ENCODE measurements at places on chromosomes 3 and 15.

DNA sequence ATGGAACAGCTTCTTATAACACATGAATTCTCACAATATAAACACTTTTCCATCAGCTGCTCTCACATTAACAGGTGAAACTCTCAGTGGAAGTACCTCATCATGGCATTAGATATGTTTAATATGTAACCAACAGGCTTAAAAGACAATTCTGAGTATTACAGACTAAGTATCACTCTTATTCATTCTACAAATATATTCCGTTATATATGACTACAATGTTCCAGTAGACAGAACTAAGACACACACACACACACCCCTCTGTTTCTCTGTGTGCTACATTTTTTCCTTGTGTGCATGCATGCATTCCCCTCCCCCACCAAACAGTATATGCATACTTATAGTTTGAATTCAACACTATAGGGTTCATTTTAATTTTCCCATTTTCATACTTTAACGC, 32.4 kb downstream of the MRPL3 start:
- DNase-seq = no peak

DNA sequence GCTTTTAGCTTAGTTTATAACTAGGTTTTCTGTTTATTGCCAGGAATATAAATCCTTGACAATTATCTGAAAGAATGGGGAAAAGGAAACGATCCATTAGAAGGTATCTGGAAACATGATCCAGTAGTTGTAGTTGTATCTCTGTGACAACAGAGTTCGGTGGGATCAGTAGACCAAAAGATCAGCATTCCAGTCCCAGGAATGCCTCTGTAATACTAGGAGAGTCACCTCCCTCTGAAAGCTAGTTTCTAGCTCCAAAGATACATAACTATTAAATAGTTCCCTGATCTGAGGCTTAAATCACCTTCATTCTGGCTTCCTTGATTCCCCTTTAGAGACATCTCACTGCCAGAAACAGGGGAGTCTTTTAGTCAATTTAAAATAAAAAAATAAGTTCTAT, 34.1 kb downstream of the MB21D2 start:
- no peak for DNase-seq

DNA sequence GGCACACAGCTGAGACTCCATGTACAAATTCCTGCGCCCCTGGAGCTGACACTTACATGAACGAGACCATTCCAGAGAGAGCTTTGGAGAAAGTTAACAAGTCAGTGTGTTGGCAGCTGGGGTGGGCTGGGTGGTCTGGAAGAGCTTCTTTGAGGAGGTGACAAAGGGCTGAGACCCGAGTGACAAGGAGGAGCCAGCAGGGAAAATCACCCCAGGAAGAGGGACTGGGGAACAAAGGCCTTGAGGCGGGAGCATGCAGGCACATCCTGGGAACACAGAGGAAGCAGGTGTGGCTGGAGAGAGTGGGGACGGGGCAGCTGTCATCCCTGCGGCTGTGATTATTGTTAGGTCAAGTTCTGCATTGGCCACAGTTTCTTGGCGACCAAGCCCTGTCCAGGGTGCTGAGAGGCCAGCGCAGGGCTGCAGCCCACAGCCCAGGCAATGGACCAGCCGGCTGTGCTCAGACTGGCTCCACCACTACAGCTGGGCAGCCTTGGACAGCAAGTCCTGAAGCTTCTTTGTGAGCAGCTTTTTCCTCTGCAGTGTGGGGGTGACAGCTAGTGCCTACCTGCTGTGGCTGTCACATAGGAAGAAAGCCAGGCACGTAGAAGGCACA, 34.2 kb upstream of the PRR23E start:
- DNase-seq = no peak

GRCh38 chr3:123002749-123003497, 24.6 kb downstream of the SEMA5B start:
- no peak for DNase-seq

DNA sequence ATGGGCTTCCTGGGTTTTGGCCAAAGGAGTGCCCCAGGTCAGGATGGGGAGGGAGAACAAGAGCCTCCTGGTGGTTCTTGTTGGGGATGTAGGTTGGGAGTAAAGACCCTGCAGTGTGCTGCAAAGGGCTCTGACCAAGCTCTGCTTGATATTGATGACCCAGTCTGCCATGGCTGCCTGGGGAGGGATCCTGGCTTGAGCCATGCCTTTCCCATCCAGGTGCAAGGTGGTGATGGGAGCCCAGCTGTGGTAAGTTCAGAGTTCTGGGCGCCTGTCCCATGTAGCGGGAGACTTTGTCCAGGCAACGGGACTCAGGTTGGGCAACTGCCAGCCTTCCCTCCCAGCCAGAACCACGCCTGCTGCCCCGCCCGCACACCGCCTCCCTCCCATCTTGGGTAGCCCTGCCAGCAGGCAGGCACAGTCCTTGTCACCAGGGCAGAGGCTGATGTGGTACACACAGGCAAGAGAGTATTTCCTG, 2.6 kb downstream of the GNAI2 start:
- DNase-seq = no peak

DNA sequence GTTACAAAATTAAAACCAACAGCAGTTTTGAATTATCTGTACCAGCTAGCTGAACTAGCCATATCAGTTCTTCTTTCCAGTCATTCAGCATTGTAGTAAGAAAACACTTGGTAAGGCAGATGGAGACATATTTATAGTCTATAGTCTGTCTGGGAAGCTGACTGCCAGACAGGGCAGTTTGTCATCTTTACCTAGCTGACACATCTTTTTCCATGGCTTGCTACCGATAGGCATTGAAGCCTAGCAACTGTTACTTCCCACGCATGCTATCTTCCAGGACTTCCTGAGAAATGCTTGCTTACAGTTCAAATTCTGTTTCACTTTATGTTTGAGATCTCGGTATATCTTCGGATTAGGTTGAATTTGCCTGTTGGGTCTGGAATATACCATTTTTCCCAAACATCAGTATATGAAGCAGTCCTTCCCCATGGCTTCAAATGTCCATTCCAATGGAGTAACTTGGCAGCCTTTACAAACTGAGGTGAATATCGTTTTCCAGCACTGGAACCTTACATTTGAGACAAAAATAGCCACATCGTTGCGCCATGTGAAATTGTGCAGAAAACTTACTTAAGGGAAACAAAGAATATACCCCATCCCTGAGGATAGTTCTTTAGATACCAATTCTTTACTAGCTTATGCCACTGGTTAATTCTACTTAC, 8.8 kb downstream of the GNL3 start:
- DNase-seq = no peak

- DNase-seq = no peak
Observed at GRCh38 chr15:50458348-50459112, 34.3 kb downstream of the USP8 start.

DNA sequence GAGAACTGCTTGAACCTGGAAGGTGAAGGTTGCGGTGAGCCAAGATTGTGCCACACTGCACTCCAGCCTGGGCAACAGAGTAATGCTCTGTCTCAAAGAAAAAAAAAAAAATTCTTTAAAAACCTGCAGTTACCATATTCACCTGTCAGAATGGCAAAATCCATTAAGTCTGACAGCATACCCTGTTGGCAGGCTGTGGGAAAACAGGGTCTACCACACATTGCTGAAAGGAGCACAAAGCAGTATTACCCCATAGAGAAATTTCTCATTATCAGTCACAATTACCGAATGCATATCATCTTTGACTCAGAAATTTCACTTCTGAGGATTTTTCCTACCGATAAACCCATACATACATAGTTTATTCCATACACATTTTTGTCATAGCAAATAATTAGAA, 264.1 kb upstream of the SLCO3A1 start:
- DNase-seq = no peak

DNA sequence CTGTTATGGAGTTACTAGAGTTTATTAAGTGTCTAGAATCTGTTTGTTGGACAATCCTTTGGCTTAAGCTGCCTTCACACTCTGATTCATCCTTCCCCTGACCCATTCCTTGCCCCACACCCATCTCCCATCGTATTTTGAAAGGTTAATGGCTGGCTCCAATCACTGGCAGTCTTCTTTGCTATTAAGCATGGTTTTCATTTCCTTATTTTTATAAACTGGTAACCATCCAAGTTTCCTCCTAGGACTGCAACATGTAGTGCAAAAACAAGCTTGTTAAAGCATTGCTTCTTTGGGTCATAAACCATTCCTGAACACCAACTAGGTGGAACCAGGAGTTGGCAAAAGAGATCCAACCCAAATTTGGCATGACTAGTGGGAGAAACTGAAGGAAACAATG, 148.4 kb downstream of the DTWD1 start:
- no peak for DNase-seq

DNA sequence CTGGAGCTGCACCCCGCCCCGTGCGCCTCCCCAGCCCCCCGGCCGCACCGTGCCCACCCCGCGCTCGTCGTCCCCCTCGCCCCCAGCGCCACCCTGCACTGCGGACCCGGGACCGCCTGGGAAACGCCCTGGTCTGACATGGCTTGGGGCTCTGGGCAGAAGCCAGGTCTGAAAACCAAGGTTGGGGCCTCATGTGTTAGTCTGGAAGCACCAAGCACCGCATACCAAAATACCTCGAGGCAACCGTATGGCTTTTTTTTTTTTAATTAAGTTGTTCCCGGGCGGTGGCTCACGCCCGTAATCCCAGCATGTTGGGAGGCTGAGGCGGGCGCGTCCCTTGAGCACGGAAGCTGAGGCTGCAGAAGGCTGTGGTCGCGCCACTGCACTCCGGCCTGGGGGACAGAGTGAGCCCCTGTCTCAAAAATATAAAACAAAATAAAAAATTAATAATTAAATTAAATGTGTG, 91.5 kb upstream of the CHD2 start:
- DNase-seq = no peak

GRCh38 chr15:92503889-92504288, 110.2 kb downstream of the ST8SIA2 start:
- DNase-seq = no peak

GRCh38 chr15:59444980-59445545, 7.1 kb downstream of the FAM81A start:
- no peak for DNase-seq

- no peak for DNase-seq
Observed at GRCh38 chr3:27293939-27294338, 75.2 kb downstream of the NEK10 start.

DNA sequence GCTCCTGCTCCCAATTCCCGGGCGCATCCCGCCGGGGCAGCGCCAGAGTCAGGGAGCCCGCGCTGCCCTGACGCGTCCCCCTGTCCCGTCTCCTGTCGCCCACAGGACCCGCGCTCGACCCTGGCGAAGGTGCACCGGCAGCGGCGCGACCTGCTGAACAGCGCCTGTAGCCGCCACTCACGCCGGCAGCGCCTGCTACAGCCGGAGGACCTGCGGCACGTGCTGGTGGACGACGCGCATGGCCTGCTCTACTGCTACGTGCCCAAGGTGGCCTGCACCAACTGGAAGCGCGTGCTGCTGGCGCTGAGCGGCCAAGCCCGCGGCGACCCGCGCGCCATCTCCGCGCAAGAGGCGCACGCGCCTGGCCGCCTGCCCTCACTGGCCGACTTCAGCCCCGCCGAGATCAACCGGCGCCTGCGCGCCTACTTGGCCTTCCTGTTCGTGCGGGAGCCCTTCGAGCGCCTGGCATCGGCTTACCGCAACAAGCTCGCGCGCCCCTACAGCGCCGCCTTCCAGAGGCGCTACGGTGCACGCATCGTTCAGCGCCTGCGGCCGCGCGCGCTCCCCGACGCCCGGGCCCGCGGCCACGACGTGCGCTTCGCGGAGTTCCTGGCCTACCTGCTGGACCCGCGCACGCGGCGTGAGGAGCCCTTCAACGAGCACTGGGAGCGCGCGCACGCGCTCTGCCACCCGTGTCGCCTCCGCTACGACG, 16.9 kb downstream of the C3orf22 start:
- no peak for DNase-seq

- DNase-seq = no peak
Observed at GRCh38 chr3:159977295-159977694, 11.3 kb upstream of the IL12A start.

GRCh38 chr3:156664011-156664830, 10.2 kb upstream of the TIPARP start:
- DNase-seq = no peak

- no peak for DNase-seq
Observed at GRCh38 chr3:89289574-89290190, 182.3 kb downstream of the EPHA3 start.

DNA sequence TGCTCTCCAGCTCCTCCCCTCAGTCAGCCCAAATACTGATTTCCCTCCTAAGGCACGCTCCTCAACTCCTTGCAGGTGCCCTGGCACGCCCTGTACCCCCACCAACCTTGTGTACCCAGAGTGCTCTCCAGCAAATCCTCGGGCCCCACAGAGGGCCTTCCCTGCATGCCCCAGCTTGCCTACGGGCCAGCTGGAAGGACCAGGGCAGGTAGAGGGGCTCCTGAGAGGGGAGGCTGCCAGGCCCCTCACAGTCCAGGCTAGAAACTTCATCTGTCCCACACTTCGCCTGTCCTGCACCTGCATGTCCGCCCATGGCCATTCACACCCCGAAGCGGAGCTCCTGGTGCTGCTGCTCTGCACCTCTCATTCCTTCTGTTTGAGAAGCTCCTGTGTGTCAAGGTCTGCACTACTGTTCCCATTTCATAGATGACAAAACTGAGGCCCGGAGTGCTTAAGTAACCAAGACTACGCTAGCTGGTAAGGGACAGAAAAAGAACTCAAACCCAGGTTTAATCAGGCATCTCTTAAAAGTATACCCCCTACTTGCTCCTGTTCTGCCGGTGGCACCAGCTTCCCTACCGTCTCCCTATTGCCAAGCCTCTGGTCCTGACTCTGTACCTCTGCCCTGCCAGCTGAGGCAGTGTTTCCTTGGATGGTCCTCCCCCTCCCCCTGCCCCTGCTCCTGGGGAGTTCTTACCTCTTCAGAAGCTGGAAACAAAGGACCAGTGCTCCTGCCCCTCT, 35.6 kb downstream of the ZXDC start:
- no peak for DNase-seq

GRCh38 chr3:4996771-4997291, 17.6 kb downstream of the BHLHE40 start:
- no peak for DNase-seq

GRCh38 chr3:126664591-126665214, 9.8 kb upstream of the TXNRD3 start:
- no peak for DNase-seq

DNA sequence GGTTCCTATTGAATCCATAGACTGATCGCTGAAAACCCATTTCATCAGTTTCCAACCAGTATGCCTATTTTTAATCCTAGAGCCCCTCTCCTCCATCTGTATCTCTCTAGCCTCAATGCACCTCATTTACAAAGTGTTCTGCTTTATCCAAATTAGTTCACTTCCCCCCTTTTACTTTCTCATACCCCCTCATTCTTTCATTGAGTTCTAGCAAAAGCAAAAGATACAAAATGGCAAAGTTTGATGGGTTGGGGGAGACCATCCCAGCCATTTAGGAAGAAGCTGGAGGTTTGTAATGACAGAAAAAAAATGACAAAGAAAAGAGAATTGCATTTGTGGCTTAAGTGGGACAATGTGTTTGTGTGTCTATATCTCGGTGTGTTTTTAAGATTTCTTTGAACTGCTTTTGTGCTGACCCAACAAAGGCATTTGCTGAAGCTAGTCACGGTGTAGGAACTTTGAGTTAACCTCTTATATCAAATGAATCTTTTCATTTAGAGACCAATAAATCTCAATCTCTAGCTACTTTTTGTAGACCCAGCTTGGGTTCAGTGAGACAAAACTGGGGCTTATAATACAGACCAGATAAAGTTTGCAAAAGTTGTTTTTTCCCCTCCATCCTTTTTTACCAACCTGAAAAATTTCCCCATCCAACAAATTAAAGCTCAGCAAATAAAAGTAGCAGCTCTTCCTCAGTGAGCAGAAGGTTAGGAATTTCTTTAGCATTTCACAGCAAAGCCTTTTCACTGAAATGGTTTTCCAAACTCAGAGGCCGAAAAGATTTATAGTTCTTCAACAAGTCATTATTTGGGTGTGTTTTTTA, 18.7 kb downstream of the NR2F2 start:
- no peak for DNase-seq

- peak; percentile 66 for DNase-seq
Observed at GRCh38 chr3:49165771-49166751, at the start of gene CCDC71. TSS of gene CCDC71 (minus strand) at chr3:49166331. CDS start at chr3:49164208, 2,123 bp downstream.

Data from central memory CD4-positive, alpha-beta T cell (primary cell).